T47D (cell line): ENCODE measurements at places on chromosomes 16 and 17.

- peak; percentile 81 for DNase-seq
These were observed 491 bp downstream of the SLC25A19 start for GRCh38 chr17:75288770-75289114.

DNA sequence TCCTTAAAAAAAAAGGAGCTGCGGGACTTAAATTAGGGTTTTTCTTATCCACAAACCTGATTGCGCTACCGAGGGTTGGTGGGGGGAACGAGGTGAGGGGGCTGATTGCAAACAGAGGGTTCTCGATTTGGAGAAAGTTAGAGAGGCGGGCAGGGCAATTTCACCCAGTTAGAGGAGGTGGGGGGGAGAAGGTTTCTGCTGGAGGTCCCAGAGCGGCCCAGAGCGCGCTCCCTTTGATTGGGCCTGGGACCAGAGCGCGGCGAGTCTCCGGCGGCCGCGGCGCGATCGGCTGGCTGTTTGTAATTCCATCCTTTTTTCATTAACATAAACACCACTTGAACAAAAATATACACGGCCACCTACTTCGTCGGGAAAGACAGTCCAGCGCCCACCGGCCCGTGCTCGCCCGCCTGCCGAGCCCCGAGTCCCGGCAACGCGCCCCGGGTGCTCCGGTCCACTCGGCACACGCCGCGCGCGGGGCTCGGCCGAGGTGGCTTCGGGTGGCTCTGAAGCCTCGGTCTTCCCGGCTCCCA lies 13.3 kb upstream of the FOXF1 start:
- no peak for DNase-seq

DNA sequence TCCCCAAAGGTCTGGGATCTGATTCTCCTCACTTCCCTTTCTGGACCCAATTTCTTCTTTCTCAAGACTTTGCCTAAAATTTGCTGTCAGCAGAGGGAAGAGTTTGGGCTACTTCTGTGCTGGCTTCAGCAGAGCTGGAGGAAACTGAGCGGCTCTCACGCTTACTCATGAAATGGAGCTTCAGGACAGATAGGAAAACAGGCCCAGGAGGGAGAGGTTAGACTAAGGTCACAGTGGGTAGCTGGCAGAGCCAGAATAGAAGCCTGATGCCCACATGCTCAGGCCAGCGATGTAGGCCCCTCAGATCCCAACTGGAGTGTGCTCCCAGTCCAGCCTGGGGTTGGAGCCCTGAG lies 593 bp downstream of the SLC38A7 start:
- DNase-seq: no peak

GRCh38 chr17:27569884-27570577 lies 61.0 kb upstream of the LGALS9 start:
- DNase-seq: no peak

GRCh38 chr16:83137326-83137781 lies 510.6 kb downstream of the CDH13 start:
- DNase-seq: no peak

GRCh38 chr16:86033971-86034370 lies 135.0 kb downstream of the IRF8 start:
- no peak for DNase-seq

- no peak for DNase-seq
These were observed 725 bp downstream of the KRTAP16-1 start for GRCh38 chr17:41308251-41308917.

GRCh38 chr17:16470265-16470664 lies 21.7 kb downstream of the LRRC75A start:
- DNase-seq: no peak

DNA sequence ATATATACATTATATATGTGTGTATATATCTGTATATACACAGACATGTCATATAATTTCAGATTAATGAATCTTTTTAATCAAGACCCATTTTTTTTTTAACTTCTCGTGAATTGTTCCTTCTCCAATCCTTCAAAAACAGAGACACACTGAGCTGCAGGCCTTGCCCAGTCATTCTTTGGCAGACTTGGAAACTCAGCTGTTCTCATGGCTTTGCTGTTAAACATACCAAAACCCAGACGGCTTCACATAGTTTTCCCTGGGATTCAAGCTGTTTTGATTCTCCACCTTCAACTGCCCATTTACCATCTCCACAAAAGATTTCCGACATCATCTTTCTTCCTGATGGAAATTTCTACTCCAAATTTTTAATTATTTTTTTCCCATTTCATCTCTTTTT lies 148.7 kb downstream of the KCNJ2 start:
- DNase-seq: no peak

DNA sequence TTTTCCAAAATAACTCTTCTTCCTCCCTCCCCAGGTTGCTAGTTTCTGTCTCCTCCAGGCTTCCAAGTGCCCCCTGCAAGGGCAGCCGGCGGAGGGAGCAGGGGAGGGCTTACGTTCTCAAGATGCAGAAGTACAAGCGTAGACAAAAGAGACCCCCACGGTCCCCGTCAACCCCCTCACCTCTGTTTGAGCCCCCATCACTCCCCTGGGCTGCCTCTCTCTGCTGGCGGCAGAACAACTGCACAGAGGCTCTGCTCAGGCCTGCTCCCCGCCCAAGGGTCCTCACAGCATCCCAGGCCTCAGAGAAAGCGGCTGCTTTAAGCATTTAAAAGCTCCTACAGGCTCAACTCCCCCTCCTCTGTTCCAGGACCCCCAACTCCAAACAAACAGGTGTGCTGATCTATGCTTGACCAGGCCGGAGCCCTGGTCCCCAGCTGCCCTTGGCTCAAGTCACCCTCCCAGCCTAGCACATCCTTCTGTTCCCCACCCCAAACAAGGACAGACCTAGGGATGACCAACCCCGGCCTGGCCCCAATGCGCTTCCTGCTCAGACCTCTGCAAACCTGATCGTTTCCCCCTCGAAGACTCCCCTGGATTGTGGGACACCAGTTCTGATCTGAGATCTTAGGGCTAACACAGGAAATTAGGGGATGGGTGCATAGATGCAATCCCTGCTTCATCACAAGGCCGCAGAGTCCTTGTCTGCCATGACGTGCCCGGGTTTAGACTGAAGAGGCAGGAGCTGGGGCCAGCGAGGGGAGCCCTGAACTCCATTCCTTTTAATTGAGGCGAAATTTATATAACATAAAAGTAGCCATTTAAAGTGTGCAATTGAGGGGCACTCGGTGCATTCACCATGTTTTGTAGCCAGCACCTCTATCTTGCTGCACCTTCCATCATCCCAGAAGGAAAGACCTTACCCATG lies 17.2 kb upstream of the RBFOX3 start:
- DNase-seq: no peak

- DNase-seq: no peak
These were observed 37.7 kb downstream of the SLC7A5 start for GRCh38 chr16:87831421-87832136.

GRCh38 chr16:87074641-87075318 lies 242.4 kb downstream of the C16orf95 start:
- DNase-seq: no peak

- peak; percentile 52 for DNase-seq
These were observed 930 bp downstream of the SPNS2 start for GRCh38 chr17:4499431-4500190.

DNA sequence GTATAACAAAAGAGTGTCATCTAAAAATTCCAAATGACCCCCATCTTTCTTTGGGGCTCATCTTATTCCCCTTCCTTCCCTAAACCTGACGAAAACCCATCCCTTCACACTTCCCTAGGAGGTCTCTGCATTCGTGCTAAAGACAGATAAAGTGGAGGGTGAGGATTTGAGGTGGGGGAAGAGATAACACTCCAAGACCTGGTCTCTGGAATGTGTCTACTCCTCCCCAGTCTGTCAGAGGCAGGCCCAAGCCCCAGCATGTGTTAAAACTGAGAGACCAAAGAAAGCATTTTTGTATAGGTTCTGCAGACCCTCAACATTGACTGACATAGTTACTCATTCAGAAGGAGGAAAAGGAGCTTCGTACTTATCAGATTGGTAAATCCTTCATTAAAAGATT lies 11.0 kb upstream of the LHX1 start:
- DNase-seq: no peak

GRCh38 chr16:78462288-78463208 lies 363.1 kb downstream of the WWOX start:
- DNase-seq: no peak

- peak; percentile 99 for DNase-seq
These were observed 9.0 kb upstream of the ZFP90 start for GRCh38 chr16:68529931-68530701.

DNA sequence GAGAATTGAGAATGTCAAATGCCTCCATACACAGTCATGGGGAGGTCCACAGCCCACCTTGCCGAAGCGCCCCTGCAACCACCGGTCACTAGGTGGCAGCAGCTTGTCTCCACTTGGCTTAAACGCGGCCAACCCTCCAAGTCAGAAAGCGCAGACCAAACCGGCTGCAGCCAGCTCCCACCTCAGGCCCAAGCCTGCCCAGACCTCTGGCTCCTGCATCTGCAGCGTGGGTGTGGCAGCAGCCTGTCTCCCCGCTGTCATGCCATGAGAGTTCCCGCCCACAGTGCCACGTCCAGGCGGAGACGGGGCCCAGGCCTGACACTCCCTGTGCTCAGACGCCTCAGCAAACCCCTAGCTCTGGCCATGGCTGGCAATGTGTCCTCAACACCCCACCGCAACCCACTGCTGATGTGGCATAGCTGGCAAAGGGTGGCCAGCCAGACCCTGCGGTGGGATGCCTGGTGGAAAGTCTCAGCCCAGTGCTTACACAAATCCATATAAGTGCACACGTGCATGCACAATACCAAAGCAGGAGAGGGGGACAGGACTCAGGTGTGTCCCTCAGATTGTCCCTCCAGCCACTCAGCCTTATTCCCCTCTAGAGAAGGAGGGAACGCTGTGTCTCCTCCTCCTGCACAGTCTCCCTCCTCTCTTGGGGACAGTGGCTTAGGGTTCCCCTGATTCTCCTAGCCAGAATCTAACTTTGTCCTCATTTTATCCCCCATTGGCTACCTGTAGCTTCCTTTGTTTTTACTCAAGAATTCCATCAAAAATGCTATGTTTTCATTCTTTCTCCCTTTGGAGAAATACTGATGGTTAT lies 10.9 kb downstream of the COPZ2 start:
- DNase-seq: peak; percentile 90

DNA sequence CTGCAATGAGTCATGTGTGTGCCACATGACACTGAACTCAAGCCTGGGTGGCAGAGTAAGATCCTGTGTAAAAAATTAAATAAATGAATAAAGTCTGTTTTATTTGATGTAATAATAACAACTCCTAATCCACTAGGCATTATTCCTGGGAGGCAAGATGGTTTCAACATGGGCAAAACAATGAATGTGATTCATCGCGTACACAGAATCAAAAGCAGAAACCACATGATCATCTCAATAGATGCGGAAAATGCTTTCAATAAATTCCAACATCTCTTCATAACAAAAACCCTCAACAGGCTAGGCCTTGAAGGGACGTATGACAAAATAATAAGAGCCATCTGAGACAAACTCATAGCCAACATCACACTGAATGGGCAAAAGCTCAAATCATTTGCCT lies 195.4 kb downstream of the CDH11 start:
- no peak for DNase-seq

GRCh38 chr17:64630309-64631223 lies 31.5 kb downstream of the SMURF2 start:
- no peak for DNase-seq

- no peak for DNase-seq
These were observed 282.4 kb downstream of the ABCC12 start for GRCh38 chr16:47873434-47873833.

GRCh38 chr16:75909746-75910145 lies 183.5 kb upstream of the CPHXL start:
- no peak for DNase-seq

- no peak for DNase-seq
These were observed 2272.8 kb downstream of the TP53TG3F start for GRCh38 chr16:35732046-35732810.

DNA sequence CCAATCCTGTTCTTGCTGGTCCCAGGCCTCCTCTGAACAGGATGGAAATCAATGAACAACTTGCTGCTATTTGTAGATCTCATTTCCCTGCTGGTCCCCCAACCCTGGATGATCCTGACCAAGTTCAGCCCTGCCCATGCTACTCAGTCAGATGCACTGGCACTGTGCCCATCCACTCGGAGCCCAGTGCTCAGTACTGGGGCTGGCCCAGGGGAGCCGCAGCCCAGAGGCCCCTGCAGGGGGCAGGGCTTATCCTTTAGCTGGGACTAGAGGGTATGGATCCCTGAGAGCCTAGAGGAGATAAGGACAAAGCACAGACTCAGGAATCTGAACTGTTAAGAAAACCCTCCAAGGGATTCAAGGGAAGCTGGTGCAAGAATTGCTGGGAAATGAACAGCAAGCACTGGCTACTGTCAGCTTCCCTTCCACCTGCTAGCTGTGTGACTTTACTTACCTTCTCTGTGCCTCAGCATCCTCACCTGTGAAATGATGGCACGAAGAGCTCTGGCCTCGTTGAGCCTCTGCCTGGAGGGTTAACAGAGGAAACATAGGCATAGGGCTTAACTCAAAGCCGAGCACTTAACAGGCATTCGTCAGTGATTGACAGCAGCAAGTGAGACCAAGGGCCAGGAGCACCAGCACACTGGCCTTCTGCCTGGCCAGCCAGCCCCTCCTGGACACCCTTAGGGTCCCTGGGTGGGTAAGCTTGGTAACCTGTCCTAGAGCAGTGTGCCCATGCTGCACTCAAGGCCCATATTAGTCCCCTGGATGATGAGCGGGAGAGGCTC lies 29.8 kb upstream of the C1QL1 start:
- no peak for DNase-seq

DNA sequence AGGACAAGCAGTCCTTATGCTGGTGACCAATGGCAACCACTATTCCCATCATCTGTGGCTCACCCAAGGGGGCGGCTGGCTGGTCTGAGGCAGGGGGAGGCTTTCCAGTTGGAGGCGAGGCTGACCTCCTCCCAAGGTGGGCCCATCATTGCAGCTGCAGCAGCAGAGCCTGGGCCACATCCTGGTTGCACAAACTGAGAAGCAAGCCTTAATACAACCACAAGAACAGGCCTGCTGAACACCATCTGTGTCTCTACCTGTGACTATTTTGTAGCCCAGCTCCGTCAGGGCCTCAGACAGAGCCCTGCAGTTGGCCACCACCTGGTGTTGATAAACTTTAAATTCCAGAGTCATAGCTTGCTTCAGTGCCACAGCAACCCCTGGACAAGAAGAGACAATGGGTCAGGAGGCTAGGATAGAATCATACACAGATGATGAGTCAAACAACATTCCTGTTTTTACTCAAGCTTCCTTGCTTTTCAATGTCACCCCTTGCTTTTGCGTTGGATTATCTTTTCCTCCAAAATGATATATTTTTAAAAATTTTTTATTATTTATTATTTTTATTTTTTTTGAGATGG lies 17.9 kb downstream of the SMCR8 start:
- no peak for DNase-seq

- no peak for DNase-seq
These were observed 103.8 kb downstream of the SSH2 start for GRCh38 chr17:29826114-29826692.

- DNase-seq: no peak
These were observed 15.5 kb upstream of the MMD start for GRCh38 chr17:55437159-55437605.
